Naive thymus-derived CD8-positive, alpha-beta T cell (primary cell): ENCODE measurements at places on chromosomes 2 and 18. TPM values are rescaled to one million over a fixed set of nuclear protein-coding genes. Genes with fewer than 3 reads are reported as not detected.

GRCh38 chr2:107323946-107324565, 438.1 kb upstream of the ST6GAL2 start:
- no peak for DNase-seq

- no peak for DNase-seq
These were observed 1.7 kb upstream of the RPE start for GRCh38 chr2:210000464-210001324.

- no peak for DNase-seq
These were observed 75.6 kb downstream of the C1QL2 start for GRCh38 chr2:119082821-119083400.

DNA sequence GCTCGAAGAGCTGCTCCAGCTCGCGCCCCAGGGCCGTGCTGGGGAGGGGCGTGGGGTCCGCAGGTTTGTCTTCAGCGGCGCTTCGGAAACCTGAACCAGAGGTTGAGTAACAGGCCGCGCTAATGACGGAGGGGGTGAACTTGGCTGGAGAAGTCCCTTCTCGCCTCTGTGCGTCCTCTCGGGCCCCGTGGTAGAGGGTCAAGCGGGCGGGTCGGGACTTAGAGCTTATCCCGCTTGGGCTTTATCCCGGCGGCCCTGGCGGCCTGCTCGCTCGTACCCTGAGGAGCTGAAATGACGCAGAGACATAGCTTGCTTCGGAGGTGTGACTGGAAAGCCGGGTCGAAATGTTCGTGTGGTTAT, 479 bp downstream of the RNMT start:
- peak; percentile 29 for DNase-seq

DNA sequence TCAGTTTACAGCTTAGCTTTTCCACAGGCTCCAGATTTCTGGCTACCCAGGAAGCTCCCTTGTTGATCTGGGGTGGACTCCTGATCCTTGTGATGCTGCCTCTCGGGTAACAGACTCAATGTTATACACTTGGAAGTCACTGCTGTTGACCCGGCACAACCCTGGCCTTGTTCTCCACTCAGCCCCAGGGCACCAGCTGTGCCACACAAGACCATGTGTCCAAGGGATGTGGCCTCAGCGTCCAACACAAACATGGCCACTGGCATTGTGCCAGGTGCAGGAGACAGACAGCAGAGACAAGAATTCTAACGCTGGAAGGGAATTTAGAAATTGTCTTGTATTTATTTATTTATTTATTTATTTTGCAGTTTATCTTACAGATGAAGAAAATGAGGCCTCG, 39.0 kb upstream of the PPP4R1 start:
- DNase-seq = no peak

GRCh38 chr2:219537657-219538488, 5.7 kb downstream of the CHPF start:
- DNase-seq = no peak

DNA sequence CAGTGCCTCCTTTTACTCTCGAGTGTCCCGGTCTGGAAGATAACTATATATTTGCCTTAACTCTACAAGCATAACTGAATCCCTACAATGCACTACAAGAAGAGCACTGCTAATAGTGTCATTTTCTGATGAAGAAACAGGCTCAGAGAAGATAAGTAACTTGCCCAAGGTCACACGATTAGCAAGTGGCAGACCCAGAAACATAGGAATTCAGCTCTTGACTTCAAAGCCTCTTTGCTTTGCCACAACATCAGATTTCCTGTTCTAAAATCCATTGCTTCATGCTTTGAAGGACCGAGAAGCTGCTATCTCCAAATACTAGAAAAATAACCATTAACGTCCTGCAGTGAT, 65.6 kb downstream of the HS1BP3 start:
- no peak for DNase-seq

DNA sequence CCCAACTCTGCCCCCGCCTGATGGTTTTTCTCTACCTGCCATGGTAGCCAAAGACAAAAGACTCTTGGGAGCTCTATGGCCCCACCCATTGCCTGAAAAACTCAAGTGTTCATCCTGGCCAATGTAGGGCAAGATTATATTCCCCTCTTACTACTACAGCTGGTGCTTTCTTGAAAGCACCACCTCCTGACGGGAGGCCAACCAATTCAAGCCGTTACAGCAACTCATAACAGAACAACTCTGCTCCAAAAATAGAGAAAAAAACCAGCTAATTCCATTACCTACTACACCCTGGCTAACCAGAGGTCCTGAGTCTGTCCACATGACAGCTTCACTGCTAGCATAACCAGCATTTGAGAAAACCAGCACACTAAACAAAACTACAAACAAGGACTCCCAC, 127.5 kb upstream of the GAREM1 start:
- DNase-seq = no peak

GRCh38 chr2:101251844-101252407, 760 bp upstream of the CNOT11 start:
- peak; percentile 56 for DNase-seq

- DNase-seq = no peak
These were observed 27.0 kb downstream of the TMEM182 start for GRCh38 chr2:102788885-102789260.

DNA sequence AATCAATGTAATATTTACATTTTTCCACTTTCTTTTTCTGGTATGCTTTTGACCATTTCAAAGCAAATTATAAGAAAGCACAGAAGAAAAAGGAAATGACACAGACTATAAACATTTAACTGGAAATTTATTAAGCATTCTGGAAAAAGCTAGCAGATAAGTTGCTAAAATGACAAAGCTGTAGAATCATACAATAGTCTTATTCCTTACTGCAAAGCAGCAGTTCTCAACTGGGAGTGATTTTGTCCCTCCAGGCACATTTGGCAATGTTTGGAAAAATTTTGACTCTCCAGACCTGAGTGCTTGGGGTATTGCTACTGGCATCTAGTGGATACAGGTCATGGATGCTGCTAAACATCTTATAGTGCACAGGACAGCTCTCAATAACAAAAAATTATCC, 75.1 kb downstream of the MBD5 start:
- DNase-seq = no peak

GRCh38 chr2:218648088-218648786, 11.2 kb downstream of the ZNF142 start:
- DNase-seq = peak; percentile 21

GRCh38 chr2:183868153-183868552, 730.2 kb upstream of the ZNF804A start:
- DNase-seq = no peak

- DNase-seq = no peak
These were observed 65.9 kb upstream of the FAM98A start for GRCh38 chr2:33665039-33665438.

DNA sequence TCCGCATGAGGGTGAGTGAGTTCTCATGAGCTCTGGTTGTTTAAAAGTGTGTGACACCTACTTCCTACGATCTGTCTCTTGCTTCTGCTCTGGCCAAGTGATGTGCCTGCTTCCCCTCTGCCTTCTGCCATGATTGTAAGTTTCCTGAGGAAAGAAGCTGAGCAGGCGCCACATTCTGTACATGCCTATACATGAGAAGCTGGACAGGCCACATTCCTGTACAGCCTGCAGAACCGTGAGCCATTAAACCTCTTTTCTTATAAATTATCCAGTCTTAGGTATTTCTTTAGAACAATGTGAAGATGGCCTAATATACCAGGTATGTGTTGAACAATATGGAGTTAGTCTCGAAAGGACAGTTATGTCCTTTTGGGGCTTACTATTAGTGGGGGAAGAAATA, 281.0 kb downstream of the ALK start:
- no peak for DNase-seq

TMEM178A gene
- 0.99 TPM for total RNA-seq

LIMS2 gene
- 11.8 TPM for total RNA-seq

TLX2 gene
- not detected for total RNA-seq

ASB1 gene
- total RNA-seq = 53.3 TPM

KCNJ3 gene
- total RNA-seq = not detected

FN1 gene
- total RNA-seq = not detected
